ENCODE measurements at places on chromosomes 7 and 10.

- no peak for DNase-seq
Measured at GRCh38 chr7:106841896-106842390, 23.1 kb upstream of the PIK3CG start.

- no peak for DNase-seq
Measured at GRCh38 chr7:122802301-122802751, 83.9 kb downstream of the CADPS2 start.

GRCh38 chr10:116707981-116708380 lies 34.4 kb downstream of the HSPA12A start:
- no peak for DNase-seq

GRCh38 chr7:12092499-12093130 lies 118.5 kb upstream of the TMEM106B start:
- DNase-seq = no peak

GRCh38 chr7:20021066-20021465 lies 196.1 kb downstream of the MACC1 start:
- DNase-seq = no peak

DNA sequence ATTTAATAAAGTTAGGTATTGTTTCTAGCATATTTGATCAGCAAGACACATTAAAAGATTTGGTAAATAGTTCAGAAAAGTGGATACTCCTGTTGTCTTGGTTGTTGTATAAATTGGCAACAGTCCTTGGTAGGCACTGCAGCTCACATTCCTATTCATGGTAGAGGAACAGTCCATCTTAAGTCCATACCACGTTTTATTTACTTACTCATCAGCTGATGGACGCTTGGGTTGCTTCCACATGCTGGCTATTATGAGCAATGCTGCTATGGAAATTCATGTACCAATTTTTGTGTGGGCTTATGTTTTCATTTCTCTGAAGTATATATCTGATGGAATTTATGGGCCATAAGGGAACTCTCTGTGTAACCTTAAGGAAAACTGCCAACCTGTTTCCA lies 43.3 kb downstream of the C10orf120 start:
- no peak for DNase-seq

DNA sequence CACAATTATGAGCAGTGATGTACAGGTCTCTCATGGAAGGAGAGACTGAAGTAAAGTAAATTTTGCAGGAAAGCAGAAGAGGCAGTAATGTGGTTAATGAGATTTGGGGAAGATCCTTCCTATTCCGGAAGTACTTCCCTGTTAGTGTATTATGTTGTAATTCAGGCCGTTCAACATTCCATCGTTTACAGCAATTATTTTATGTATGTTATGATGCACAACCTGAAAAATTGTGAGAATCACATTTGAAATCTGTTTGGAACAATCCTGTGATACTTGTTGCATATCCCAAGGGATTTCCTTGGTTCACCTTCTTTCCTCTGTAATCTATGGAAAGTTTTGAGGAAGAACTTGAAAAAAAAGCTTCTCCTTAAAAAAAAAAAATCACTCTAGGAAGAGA lies 247.8 kb downstream of the SEMA3A start:
- no peak for DNase-seq

GRCh38 chr7:13067036-13067435 lies 379.6 kb downstream of the ARL4A start:
- DNase-seq = no peak

- DNase-seq = no peak
Measured at GRCh38 chr10:34649385-34649784, 165.7 kb downstream of the PARD3 start.

DNA sequence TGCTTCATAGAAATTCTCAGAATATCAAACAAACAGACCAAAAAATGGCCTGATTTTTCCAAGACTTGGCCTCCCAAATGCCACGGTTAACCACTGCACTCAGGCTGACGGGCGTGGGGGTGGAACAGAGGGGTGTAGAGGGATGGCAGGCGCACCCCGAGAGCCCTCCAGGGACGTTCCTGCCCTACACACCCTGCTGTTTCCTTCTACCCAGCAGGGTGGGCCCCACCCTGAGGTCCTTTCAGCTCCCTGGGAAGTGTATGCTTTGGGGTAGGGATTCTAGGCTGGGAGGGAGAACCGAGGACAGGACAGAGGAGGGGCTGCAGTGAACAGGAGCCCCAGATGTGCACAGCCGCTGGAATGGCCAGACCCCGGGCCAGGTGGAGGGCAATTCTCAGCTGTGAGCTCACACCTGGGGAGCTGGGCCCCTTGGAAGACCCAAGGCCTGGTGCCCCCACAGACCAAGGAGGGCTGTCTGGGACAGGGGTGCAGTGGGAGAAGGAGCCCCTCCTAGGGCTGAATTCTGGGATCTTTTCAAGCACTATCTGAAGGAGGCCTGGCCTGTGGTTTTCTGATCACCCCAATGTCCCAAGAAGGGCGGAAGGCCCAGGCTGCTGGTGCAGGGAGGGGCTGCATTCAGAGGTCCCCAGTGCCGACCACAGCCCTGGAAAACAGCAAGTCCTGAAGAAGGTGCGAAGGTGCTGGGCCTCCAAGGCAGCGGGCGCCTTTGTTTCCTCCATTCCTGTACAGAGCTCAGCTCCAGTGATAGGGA lies 32.9 kb upstream of the INPP5A start:
- no peak for DNase-seq

GRCh38 chr10:129761981-129762956 lies 201.8 kb downstream of the EBF3 start:
- no peak for DNase-seq

- no peak for DNase-seq
Measured at GRCh38 chr10:92778091-92778490, 70.2 kb upstream of the EXOC6 start.

- no peak for DNase-seq
Measured at GRCh38 chr10:130470286-130470685, 334.1 kb downstream of the GLRX3 start.

- no peak for DNase-seq
Measured at GRCh38 chr7:55101359-55101758, 82.5 kb downstream of the EGFR start.

DNA sequence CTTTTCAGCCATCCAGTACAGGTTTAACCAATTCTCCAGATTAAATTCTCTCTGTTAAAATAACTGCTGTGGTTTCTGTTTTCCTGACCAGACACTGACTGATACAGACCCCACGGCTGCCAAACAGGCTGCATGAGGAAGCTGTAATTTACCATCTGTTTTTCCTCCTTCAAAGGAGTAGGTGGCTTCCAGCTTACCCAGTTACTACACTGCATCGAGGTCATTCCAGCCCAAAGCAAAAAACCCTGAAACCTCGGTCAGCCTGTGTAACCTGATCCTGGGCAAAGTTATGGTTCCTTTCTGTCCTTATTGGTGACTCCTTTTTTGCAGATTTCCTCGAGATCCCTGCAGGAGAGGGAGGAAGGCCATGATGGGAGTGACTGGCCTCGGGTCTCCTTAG lies 27.9 kb upstream of the LOXL4 start:
- DNase-seq = no peak

- DNase-seq = no peak
Measured at GRCh38 chr10:84850826-84851225, 522.4 kb downstream of the CCSER2 start.

DNA sequence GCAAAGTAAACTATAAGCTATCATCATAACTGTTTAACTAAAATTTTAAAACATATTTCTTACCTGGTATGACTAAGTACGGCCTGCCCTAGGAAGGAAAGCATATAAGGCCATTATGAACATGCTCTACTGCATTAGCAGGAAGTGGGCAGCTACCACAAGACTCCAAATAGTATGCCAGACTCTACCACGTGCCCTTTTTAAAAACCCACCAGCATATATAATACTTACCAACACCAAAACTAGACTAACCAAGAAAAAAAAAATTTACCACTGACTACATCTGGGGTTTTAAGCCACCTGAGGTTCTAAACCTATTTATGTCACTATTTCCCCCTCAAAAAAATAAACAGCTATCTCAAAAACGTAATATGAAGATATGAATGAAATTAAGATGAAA lies 30.1 kb downstream of the NUDCD3 start:
- no peak for DNase-seq

GRCh38 chr7:124764847-124765400 lies 668 bp downstream of the GPR37 start:
- DNase-seq = no peak

DNA sequence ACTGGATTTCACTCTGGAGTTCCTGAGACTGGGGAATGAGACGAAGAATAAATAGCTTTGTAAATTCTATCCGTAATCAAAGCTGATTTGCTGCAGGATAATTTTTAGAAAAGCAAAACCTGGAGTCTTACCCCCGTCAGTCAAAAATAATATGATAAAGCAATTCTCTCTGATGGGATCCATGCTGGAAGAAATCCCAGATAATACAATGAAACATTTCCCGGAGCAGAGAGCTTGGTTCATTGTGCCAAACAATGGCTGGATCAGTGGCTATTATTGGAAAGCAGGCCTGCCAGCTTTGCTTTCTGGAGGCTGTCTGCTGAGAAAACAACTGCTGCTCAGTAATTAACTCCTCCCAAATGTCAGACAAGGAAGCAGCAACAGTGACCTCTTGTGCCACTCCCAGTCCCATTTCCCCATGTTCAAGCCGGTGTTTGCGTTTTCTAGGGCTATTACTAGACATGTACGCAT lies 609.4 kb upstream of the PCDH15 start:
- DNase-seq = peak; percentile 69

DNA sequence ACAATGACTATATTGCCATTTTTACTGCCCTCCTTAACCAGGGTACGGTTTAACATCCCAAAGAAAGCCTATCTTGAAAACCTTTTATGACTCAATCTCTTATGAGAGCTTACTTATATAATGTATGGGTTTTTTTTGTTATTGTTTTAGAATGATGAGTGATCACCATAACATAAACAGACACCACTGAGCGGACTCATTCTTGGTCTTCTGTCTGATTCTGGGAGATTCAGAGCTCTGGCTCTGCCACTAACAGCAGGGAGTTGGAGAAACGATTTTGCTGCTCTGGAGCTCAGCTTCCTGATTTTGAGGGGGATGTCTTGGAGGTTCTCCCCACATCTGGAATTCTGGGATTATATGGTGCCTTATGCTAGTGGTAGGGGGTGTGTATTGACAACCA lies 244.1 kb downstream of the FRMD4A start:
- DNase-seq = no peak

DNA sequence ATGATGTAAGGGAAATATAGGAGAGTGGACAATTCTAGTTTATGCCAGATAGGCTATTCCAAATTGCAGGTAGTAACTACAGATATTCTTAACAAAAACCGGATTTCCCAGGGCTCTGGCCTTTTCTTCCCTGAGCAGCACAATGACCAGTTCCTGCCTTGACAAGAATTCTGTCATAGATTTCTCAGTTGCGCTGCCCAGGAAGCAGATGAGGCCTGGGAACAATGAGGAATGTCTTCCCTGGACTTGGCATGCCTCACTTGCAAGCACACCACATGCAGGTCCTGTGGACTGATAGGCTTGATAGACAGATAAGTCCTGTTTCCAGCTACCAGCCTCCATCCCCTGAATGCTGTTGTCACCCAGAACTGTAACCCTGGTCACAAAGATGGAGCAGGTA lies 174.5 kb upstream of the PRSS58 start:
- DNase-seq = no peak

- DNase-seq = no peak
Measured at GRCh38 chr7:154792436-154793055, 210.4 kb downstream of the PAXIP1 start.

DNA sequence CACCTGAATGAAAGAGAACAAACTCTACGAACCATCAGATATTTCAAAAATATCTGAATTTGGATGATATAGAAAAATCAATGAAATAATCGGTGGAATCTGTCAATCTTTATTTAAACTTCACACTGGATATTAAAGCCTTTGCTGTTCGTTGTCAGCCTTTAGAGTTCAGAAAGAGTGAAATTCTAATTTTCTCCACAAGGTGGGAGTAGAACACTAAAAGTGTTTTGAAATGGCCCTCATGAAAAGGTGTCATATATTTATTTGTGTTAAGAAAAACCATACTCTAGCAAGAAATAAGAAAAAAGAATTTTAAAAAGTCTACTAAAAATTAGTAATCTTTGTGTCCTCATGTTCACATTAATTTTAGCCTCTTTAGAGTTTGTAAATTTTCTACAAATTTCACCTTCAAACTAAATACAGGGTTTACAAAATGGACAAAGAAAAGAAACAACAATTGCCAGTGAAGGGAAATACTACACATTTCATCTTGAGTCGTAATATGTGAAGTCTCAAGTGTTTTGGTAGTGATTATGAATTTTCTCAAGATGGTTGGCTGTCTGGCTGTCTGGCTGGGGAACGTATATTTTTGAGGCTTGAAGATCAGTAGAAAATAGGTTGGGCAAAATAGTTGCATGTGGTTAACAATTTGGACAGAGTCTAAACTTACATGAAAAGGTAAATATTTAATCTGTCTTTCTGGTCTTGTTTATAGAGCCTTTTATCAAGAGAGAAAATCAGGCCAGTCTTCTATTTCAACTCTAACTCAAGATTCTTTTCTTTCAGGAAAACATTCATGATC lies 43.7 kb downstream of the DNAJB9 start:
- peak; percentile 39 for DNase-seq

DNA sequence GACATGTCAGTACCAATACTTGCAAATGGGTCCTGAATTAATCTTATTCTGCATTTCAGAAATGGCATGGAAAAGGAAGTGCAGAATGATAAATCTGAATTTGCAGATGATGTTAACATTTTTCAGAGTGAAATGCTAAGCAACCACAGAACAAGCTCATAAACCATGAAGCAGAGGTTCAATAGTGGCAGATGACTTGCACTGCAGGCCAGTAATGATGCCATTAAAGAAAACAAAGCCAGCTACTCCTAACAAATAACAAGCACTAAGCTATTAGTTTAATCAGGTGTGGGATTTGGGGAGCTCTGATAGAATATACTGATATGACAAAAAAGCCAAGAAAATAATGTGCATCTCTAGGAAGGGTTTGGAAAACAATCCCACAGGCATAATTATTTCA lies 85.4 kb downstream of the FAM13C start:
- DNase-seq = no peak

- DNase-seq = no peak
Measured at GRCh38 chr10:3987143-3987974, 202.3 kb upstream of the KLF6 start.

DNA sequence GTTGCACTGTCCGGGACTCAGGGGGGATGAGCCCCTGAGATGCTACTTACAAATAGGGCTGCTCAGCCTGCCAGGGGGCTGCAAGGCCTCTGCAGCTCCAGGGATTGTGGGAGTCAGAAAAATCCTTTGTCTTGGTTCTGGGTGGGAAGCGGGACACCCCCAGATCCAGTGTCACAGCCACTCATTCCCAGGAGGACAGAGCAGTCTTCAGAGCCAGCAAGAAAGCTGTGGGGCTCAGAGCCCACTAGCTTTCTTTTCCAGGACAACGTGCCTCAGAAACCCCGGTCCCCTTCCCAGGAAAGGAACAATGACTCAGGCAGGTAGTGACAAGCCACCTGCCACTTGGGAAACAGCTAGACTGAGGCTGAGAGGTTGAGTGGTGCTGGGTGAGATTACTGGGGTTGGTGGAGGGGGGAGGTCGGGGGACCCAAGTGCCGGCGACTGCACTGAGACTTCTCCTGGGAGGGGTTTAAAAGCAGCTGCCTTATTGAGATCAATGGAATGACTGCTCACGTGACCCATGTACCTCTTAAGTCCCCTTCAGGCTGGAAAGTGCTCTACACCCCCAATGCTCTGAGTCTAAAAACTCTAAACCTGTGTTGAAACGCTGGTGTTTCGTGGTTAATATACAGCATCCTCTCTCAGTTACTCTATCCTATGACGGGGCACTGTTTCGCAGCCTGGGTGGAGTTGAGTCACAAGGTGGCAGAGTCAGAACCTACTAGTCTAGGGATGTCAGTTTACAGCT lies 123.6 kb downstream of the UBE2H start:
- DNase-seq = no peak

Measured in NCI-H2029 (cell line).